ENCODE measurements at places on chromosomes 2 and 18. TPM values are rescaled to one million over a fixed set of nuclear protein-coding genes. Genes with fewer than 3 reads are reported as not detected.

GRCh38 chr18:53261241-53261640, 921.2 kb downstream of the DCC start:
- no peaks in the 10 kb centered on the region for H3K4me1 ChIP-seq
- no peaks in the 10 kb centered on the region for H3K36me3 ChIP-seq
- peaks cover 3% of the 10 kb centered on the region for H3K27me3 ChIP-seq
- DNase-seq, result no peak

CNTNAP5 gene
- polyA plus RNA-seq, result not detected

KCNJ3 gene
- not detected for polyA plus RNA-seq

UGT1A10 gene
- not detected for polyA plus RNA-seq

SLC16A14 gene
- polyA plus RNA-seq, result not detected

Measured in immature natural killer cell (primary cell).